NCI-H187 treated with DMSO at 0.1 percent for 48 hours (cell line): ENCODE measurements at places on chromosomes 13 and 19.

GRCh38 chr13:30730526-30730925 is 4.8 kb upstream of the ALOX5AP start:
- no peak for DNase-seq

DNA sequence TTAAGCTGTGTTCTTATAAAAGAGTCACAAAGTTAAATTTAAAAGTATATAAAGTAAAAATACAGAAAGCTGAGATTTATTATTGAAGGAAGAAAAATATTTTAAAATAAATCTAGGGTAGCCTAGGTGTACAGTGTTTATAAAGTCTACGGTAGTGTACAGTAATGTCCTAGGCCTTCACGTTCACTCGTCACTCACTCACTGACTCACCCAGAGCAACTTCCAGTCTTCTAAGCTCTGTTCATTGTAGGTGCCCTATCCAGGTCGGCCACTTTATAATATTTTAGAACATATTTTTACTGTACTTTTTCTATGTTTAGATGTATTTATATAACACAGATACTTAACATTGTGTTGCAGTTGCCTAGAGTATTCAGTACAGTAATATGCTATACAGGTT is 47.4 kb downstream of the NDFIP2 start:
- DNase-seq = no peak

DNA sequence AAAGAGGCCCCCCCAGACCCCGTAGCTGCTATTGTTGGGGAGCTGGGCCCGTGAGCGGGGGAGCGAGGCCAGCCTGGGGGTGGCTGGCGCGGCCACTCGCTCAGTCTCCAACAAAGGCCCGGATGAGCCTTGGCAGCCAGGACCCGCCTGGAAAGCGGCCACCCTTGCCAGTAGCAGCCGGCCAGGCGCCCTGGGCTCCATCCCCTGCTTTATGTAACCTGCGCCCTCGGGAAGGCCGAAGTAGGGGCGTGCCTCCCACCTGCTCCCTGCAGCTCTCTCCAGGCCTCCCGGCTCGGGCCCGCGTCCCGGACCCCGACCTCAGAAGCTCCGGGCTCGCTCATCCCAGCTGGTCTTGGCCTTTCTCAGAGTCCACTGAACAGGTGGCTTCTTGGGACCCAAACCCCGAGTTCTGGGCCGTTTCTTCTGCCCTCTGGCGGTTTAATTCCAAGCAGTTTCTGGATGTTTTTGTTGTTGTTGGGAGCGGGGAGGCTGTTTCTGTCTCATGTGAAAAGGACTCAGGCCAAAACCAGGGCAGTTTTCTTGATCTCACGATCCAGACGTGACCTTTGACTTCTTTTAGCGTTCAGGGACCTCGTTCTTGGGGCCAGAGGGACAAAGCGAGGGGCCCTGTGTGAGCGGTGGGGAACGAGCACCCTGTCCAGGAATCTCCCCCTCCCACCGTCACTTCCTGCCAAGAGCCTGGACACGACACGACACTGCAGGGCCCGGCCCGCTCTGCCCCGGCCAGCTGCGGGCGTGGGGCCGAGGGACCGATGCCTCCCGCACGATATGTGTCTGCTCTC is 1.2 kb downstream of the CDC34 start:
- DNase-seq = no peak

- no peak for DNase-seq
Measured at GRCh38 chr13:113882716-113883115, 18.8 kb upstream of the GAS6 start.

GRCh38 chr19:49014123-49014869 is 2.6 kb downstream of the LHB start:
- no peak for DNase-seq

GRCh38 chr19:16714702-16715287 is 4.9 kb upstream of the NWD1 start:
- no peak for DNase-seq

- DNase-seq = no peak
Measured at GRCh38 chr19:938233-938923, 12.5 kb downstream of the ARID3A start.
